NCI-H187 treated with DMSO at 0.1 percent for 48 hours (cell line): ENCODE measurements at places on chromosomes 5 and 9.

GRCh38 chr5:137923856-137924255 is 34.6 kb downstream of the PKD2L2 start:
- no peak for DNase-seq

- DNase-seq = no peak
These were observed 3.4 kb downstream of the SLC6A19 start for GRCh38 chr5:1204693-1205242.

GRCh38 chr5:136028782-136029742 is at the start of gene TGFBI:
TSS of gene TGFBI (plus strand) at chr5:136028988. CDS start at chr5:136029056, 68 bp downstream.
- DNase-seq = no peak

DNA sequence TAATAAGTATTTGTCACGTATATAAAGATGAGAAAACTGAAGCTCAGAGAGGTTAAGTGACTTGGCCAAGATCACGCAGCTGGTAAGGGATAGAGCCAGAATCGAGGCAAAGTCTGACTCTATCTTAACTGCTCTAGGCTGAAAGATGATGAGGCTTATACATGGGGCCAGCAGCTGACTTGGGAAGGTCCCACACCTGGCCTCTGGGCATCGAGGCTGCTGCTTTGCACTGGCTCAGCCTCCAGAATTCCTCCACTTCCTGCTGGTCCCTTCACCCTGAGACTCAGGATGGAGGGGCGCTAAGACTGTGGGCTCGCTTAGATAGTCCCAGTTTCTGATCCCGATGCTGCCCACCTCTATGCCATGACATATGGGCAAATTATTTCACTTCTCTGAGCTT is 35.2 kb downstream of the CAMK2A start:
- no peak for DNase-seq

DNA sequence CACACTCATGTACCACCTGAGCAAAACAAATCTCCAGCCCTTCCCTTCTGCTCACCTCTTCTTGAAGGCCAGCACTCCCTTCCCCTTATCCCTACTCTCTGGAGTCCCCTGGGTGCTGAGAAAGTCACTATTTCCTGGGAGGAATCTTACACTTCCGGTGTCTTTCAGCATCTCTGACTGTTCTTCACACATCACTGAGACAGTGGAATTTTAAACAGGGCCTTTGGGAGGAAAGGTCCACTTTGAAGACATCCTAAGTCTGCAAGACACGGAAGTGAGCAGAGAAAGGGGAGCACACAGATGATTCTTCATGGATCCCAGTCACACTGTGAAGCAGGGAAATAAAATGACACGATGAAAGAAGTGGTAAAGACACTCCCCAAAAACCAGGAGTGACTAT is 25.6 kb downstream of the FRMD3 start:
- DNase-seq = no peak

DNA sequence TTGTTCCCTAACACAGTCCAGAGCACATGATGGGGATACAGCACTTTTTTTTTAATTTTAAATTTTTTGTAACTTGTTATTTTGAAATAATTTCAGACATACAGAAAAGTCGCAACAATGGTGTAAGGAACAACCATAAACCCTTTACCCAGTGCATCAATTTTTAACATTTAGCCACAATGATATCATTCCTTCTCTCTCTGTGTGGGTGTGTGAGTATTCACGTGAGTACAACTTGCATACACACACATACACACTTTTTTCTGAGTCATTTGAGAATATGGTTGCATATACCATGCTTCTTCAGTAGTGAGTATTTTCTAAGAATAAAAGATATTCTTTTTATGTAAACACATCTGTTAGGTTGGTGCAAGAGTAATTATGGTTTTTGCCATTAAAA is 135.2 kb downstream of the ARHGAP26 start:
- DNase-seq = no peak

- DNase-seq = no peak
These were observed 476.0 kb downstream of the CSNK1G3 start for GRCh38 chr5:123987956-123988355.

DNA sequence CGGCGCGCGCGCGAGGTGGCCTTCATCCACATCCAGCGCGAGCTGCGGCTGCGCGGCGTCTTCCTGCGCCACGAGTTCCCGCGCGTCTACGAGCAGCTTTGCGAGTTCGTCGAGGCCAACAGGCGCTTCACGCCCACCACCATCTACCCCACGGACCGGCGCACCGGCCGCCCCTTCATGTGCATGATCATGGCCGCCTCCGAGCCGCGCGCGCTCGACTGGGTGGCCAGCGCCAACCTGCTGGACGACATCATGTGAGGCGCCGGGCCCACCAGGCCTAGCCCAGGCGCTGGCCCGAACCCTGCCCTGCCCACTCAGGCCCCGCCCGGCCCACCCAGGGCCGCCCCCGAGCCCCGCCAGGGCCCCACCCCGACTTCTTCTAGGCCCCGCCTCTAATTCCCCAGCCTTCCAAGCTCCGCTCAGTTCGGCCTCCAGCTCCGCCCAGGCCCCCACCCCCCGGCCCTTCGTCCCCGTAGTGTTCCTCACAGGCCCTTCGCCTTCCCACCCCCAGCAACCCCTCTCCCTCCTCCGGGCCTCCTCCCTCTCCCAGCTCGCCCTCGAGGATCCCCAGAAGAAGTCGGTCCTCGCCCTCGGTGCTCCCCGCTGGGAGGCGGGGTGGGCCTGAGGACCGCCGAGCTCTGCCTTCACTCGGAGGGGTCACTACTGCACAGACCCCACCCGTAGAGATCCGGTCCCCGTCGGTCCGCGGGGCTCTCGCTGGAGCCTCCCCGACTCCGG is 2.0 kb upstream of the PHPT1 start:
- DNase-seq = no peak

DNA sequence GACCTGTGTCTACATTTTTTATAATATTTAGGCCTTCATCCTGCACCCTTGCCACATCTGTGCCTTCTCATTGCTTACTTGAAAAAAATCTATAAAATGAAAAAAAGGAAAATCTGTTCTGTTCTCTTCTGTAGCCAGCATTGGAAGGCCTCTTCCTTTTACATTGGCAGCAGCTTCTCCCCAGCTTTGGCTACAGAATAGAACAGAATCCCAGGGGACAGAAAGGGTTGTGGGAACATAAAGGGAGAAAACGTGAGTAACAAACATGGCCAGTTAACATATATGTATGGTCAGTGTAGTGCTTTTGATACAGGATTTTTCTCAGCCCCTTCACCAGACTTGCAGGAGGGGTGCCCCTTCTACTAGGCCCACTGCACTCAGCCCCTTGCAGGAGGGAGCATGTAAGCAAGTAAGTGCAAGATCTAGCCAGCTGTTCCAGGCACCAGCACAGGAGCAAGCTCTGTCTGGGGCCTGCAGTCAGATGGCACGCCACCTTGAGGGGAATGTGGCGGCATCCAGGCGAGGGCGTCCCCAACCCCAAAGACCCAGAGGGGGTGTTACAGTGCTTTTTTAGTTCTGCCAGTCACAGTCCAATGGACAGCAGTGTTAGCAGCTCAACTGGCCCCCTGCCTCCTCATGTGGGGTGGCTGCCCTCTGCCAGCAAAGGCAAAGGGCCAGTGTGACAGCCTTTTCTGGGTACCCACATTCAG is 330.5 kb upstream of the ZNF462 start:
- DNase-seq = no peak

GRCh38 chr9:37968228-37968701 is 64.3 kb upstream of the SLC25A51 start:
- DNase-seq = no peak

- DNase-seq = no peak
These were observed 77.8 kb upstream of the RAPGEF1 start for GRCh38 chr9:131817627-131818026.
